Stimulated activated CD4-positive, alpha-beta T cell treated with anti-CD3 and anti-CD28 coated beads, Interleukin-12 subunit alpha, Interleukin-12 subunit beta, amount 100 ng/mL, for 24 hours (primary cell): ENCODE measurements at places on chromosomes 2 and 18.

DNA sequence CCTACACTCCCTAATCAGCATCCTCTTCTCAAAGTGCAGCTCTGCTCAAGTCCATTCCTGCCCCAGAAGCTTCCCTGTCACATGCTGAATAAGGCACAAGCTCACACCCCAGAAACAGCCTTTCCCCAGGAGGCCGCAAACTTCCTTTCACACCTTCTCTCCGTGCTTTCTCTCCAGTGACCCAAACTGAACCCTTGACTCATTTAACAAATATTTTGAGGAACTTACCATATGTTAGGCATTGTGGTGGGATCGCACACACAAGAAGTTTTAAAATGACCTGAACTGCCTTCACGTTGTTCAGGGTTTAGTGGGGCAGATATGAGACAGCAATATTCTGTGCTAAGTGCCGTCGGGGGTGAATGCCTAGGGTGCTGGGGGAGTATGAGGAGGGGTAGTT is 161.3 kb downstream of the INSIG2 start:
- DNase-seq = no peak

DNA sequence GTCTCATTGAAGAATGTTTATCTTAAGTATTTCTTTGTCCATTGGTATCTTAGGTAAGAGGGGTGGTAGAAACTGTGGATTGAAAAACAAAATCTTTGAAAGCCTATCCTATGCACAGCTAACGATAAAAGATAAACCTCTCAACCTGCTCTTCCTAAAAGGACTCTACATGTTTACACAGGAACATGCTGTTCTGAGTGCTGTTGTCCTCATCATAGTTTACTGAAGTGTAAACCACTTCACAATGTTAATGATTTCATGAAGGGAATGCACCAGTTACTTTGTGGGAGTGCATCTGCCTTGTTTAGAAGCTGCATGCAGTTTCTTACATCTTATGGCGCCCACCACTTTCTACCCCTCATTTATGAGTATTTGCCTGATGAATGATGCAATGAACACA is 1.2 kb downstream of the ACMSD start:
- DNase-seq = no peak

GRCh38 chr18:62585274-62586150 is 62.7 kb downstream of the ZCCHC2 start:
- DNase-seq = peak; percentile 41

GRCh38 chr2:132583666-132584360 is 86.2 kb downstream of the LYPD1 start:
- DNase-seq = no peak

DNA sequence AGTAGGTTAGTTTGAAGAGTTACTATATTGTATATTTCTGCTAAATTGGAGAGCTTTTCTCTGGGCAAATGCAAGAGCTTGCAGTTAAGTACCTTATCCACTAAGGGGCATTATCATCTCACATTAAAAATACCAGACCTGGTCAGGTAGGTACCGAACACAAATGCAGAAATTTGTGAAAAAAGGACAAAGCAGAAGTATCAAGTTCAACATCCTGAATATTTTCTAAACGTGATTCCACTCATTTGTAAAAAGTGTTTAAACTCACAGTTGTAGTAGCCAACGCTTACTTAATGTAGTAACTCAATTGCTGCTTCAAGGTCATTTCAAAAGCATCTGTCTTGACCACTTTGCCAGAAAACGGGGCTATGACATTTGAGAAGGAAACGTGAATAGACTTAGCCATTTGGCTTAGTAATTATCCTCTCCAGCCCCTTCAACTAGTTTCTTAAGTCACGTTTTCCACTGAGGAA is 52.1 kb downstream of the CYRIA start:
- no peak for DNase-seq

GRCh38 chr2:174024524-174025270 is 59.5 kb upstream of the SP3 start:
- DNase-seq = no peak

- no peak for DNase-seq
These were observed 71.3 kb upstream of the PPM1B start for GRCh38 chr2:44097322-44097907.

GRCh38 chr2:210527286-210527685 is 29.1 kb upstream of the CPS1 start:
- DNase-seq = no peak

- no peak for DNase-seq
These were observed 7.6 kb downstream of the CYP26B1 start for GRCh38 chr2:72139874-72140620.

- DNase-seq = no peak
These were observed 605.2 kb upstream of the SYT4 start for GRCh38 chr18:43882358-43883055.

DNA sequence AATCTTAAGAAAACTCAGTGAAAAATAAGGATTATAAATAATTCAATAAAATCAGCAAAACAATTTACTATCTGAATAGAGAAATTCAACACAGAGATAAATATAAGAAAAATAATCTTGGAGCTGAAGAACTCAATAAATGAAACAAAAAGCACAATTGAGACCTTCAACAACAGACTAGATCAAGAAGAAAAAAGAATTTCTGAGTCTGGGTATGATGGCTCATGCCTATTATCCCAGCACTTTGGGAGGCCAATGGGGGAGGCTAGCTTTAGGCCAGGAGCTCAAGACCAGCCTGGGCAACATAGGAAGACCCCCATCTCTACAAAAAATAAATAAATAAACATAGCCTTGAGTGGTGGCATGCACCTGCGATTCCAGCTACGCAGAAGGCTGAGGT is 1295.7 kb upstream of the NRXN1 start:
- DNase-seq = no peak

DNA sequence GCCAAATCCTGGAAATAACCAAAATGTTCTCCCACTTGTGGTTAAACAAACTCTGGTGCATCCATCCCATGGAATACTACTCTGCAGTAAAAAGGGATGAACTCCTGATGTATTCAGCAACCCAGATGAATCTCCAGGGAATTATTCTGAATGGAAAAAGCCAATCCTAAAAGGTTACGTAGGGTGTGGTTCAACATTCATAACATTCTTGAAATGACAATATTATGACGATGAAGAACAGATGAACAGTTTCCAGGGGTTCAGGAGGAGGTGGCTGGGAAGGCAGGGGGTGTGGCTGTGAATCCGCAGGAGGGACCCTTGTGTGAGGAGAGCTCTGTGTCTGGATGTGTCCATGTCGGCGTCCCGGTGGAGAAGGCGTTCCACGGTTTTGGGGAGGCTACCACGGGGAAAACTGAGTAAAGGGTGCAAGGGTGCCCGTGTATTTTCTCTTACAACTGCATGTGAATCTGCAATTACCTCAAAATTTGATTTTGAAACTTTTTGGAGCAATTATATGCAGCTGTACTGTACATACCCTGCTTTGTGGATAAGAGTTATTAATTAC is 47.3 kb downstream of the KCNG2 start:
- no peak for DNase-seq

GRCh38 chr2:26557244-26557925 is 79.5 kb upstream of the OTOF start:
- no peak for DNase-seq

- DNase-seq = no peak
These were observed 48.1 kb downstream of the PARD6G start for GRCh38 chr18:80198994-80199748.

DNA sequence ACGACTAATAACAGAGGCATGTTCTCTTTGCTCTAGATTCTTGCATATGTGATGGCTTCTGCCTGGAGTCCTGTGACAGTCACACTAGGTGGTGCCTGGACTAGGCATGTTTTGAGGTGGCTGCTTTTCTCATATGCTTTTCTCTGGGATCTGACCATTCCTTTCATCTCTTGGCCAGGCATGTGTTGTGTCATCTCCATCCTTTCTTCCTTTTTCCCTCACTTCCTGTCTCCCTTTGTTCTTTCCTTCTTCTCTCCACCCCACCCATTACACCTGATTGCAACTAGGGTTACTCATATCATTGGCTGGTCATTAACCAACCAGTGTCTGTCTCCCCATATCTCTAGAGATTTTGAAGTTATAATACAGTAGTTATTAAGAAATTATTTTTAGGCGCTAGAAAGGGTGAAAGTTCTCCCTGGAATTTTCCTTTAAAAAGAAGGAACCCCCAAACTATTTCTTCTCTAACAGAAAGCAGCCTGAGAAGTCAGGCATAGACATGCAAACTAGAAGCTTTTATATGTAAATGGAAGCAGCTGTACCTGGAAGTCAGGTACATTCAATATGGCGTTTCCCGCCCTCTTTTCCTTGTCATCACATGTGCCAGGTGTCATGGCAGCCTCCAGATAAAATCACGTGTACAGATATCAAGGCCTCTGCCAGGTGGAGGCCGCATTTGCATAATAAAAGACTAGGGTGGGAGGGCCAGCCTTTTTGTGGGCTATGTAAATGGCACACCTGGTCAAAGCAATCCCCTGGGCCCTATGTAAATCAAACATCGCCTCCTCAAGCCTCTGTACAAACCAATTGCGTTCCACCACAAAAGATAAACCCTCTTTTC is 220.4 kb upstream of the MEX3C start:
- no peak for DNase-seq

DNA sequence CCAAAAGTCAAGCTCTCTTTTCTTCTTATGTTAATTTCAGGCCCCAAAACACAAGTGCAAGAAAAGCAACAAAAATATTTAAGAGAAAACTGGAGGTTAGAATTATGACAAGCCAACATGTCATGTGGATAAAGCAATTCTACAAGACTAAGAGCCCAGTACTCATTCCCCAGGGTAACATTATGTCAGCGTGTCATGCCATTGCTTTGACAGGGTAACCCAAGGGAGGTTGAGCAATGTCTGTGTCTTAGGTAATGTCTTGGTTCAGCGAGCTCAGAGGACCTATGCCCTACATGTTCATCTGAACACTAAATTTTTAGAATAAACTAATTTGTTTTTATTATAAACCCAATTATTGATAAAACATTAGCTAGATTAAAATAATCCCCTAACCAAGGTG is 173.2 kb upstream of the ZNF804A start:
- no peak for DNase-seq

GRCh38 chr2:156191527-156191926 is 141.0 kb downstream of the NR4A2 start:
- DNase-seq = no peak

DNA sequence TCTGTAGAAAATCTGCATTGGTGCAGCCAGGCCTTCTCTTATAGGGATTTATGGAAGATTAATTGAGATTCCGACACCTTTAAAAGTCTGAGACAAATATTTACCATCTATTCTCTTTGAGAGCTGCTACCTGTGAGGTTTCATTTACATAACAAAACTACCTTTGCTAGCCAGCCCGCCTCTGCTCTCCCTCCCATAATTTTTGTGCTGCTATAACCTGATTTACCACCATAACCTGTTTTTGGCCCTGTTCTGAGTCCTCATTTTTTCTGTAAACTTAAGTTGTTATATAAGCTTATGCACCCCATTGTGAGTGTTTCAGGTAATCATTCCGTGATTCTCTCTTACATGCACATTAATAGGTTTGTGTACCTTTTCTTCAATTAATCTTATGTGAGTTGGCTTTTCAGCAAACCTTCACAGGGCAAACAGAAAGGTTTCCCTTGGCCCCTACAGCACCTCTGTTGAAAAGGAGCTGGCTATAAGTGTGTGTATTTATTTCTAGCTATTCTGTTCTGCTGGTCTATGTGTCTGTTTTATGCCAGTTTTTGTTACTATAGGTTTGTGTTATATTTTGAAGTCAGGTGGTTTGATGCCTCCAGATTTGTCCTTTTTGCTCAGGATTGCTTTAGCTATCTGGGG is 114.9 kb upstream of the XIRP2 start:
- no peak for DNase-seq

DNA sequence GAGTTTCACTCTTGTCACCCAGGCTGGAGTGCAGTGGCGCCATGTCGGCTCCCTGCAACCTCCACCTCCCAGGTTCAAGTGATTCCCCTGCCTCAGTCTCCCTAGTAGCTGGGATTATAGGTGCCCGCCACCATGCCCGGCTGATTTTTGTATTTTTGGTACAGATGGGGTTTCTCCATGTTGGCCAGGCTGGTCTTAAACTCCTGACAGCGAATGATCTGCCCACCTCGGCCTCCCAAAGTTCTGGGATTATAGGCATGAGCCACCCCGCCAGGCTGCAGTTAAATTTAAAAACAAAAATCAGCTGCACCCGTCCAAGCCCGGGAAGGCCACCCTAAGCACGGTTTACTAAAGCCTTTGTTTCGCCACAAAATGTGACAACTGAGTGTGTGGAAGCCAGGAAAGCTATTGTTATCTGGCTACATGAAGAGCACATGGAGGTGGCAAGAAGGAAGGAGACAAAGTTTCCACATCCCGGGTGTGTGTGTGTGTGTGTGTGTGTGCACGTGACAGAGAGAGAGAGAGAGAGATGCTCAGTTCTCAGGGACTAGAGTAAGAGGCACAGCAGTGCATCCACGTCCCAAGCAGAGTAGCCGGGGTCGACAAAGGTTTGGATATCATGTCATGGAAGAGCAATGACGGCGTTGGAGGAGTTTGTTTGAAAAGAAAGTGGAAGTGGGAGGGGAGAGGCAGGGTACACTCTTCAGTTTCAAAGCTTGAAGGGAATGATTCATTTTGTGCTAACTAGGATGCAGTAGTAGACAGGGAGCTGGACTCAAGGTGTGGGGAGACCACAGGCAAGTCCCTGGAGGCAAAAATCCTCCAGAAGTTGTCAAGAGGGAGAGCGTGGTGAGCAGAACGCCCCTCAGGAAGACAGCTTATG is 20.1 kb downstream of the INPP5D start:
- DNase-seq = no peak

GRCh38 chr18:46621871-46622270 is 35.1 kb downstream of the LOXHD1 start:
- no peak for DNase-seq

DNA sequence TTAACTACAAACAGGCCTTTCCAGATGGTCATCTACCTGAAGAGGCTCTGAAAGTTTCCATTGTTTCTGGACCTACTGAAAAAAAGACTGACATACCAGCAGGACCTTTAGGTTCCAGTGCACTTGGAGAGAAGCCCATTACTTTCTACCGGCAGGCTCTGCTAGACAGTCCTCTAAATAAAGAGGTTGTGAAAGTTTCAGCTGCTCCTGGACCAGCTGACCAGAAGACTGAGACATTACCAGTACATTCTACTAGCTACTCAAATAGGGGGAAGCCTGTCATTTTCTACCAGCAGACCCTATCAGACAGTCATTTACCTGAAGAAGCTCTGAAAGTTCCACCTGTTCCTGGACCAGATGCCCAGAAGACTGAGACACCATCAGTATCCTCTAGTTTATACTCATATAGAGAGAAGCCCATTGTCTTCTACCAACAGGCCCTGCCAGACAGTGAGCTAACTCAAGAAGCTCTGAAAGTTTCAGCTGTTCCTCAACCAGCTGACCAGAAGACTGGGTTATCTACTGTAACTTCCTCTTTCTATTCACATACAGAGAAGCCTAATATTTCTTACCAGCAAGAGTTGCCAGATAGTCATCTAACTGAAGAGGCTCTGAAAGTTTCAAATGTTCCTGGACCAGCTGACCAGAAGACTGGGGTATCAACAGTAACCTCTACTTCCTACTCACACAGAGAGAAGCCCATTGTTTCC is 65.8 kb downstream of the ALMS1 start:
- no peak for DNase-seq

DNA sequence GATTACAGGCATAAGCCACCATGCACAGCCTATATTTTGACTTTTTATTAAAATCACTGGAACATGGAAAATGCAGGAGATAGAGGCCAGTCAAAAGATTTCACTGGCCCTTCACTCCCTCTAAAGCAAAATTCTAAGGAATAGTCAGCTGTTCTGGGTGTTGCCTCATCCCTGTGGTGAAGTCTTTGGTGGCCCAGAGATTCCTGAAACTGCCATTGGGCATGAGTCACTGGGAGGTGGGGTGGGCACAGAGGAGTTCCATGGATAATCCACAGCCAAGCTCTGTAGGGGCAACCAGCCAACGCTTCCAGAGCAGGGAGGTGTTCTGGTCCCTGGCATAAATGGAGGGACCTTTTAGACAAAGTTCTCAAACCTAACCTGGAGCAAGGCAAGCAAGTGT is 89.7 kb upstream of the TTC39C start:
- DNase-seq = no peak
